ENCODE measurements at places on chromosomes 2 and 18.

- no peak for DNase-seq
Measured at GRCh38 chr2:84857566-84857965, 23.3 kb downstream of the TRABD2A start.

- DNase-seq = no peak
Measured at GRCh38 chr2:120731175-120731574, 4.5 kb upstream of the GLI2 start.

- DNase-seq = no peak
Measured at GRCh38 chr2:157181234-157181633, 76.3 kb upstream of the GALNT5 start.

GRCh38 chr2:43032213-43033015 lies 194.0 kb downstream of the ZFP36L2 start:
- DNase-seq = no peak

DNA sequence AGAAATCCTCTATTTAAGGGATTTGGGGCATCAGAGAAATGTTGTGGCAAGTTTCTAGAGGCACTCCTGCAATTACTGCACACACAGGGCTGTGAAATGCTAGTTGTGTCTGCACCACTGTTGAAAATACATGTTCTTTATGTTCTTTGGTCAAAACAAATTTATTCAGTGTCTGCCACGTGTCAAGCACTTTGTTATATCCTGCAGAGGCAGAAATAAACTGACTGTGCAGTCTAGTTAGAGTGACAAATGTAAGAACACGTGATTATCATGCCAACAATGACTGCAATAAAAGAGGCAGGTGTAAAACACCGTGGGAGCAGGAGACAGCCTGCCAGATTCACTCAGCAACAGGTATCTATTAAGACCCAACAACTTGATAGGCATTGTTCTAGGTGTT lies 423.3 kb downstream of the LRP1B start:
- no peak for DNase-seq

- DNase-seq = no peak
Measured at GRCh38 chr18:45449418-45450227, 165.7 kb upstream of the SLC14A2 start.

DNA sequence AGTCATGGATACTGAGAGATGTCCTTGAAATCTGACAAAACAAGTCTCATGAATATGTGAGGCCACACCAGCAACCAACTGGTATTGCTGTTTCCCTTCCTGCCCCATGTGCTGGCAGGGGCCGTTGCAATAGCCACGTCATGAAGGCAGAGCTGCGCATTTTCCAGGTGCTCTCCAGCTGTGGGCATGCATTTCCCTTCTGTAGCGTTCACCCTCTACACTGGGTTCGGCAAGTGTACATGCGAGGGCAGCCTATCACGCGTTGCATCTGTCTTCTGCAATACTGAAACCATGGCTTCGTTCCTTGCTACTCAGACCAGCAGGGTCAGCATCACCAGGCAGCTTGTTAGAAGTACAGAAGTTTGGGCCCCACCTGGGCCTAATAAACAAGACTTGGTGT lies 17.4 kb downstream of the ARL4C start:
- DNase-seq = no peak

- no peak for DNase-seq
Measured at GRCh38 chr2:6800553-6800952, 65.2 kb downstream of the CMPK2 start.

DNA sequence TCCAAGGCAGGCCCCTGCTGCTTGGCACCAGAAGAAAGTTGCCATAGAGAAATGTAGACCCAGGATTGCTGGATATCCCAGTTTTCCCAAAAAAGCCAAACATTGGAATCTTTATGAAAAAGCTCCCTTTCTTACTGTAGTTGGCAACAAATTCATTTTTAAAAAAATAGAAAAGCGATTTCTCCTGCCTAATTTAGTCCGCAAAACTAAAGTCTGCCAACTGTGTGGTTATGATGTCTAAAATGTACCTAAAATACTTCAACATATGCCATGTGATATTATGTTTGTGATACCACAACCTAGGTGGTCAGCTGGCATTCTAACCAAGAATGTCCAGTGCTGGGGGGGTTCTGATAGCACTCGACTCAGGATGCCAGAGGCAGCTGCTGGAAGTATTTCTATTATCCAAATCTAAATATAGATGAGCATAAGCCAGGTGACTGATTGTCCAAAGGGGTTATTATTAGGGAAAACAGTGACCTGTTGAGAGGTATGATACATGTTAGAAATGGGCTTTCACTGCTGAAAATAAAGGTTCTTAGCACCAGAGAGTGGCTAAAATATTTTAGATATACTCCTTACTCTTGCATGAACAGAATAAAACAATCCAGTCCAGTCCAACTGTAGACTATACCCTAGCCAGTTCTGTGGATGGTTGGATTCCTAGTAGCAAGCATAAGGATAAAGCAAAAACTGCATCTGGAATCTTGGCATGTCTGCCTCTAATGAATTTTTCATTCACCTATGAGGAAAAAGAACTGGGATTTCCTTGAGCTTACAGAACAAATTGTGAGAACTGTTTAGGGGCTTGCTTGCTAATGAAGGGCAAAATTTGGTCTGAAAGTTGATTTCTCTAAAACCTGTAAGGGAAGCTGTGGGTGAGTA lies 101.7 kb downstream of the STK39 start:
- DNase-seq = no peak

GRCh38 chr2:73415906-73416305 lies 30.3 kb downstream of the ALMS1 start:
- no peak for DNase-seq

GRCh38 chr2:69589973-69590652 lies 53.4 kb downstream of the AAK1 start:
- no peak for DNase-seq

DNA sequence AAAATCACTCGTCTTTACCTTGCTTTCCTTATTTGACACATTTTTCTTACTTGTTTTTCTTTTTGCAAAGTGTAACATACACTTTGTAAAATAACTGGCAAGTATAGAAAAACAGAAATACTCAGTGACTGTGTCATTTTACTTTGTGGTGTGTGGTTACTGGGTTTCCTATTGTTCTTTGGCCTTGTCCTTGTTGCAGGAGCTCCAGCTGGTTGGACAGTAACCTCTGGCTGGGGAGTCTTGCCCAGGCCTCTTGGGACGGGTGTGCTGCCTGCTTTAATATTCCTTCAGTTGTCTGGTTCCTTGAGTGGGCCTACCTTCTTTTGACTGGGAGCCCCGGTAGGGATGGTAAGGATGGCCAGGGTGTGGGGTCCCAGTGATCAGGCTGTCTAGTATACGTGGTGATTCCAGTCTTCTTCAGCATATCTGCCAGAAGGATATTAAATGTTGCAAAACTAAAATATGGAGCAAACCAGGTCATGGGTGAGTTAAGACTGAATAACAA lies 53.8 kb downstream of the RNF144A start:
- no peak for DNase-seq

DNA sequence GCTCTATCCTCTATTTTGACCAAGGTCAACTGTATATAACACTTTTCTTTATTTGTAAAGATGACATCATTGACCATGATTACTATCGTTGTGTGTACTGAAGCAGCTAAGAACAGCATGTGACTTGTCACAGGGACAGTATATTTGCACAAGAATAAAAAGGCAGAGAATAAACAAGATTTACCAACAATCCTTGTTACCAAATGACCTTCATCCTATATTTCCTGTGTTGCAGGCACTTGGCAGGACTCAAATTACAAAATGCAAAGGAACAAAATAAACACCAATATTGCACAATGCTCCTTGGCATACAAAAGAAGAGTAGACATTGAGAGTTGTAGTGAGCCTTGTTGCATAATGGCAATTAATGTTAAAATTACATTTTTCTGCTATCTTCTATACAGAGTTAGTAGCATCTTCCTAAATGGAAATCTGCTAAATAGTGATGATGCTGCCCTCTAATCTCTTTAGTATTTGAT lies 61.8 kb downstream of the RFTN2 start:
- no peak for DNase-seq

- DNase-seq = no peak
Measured at GRCh38 chr2:238505119-238505891, 78.6 kb downstream of the ASB1 start.

DNA sequence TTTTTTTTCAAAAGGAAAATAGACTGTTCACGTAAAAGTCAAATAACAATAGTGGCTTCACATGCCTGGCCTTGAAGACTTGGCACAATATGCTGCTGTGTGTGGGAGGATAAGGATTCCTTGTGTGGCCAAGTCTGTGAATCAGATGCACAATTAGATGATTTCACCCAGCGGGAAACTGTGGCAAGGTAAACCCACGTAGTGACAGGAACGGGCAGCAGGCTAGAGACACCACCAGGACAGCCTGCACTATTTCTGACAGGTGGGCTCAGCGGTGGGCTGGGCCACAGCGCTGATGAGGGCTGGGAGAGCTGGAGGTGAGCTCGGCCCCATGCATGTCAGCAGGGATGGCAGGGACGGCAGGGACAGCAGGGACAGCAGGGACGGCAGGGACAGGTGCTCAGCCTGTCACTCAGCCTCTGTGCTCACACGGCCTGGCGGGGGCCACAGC lies 21.6 kb downstream of the SNORC start:
- no peak for DNase-seq

DNA sequence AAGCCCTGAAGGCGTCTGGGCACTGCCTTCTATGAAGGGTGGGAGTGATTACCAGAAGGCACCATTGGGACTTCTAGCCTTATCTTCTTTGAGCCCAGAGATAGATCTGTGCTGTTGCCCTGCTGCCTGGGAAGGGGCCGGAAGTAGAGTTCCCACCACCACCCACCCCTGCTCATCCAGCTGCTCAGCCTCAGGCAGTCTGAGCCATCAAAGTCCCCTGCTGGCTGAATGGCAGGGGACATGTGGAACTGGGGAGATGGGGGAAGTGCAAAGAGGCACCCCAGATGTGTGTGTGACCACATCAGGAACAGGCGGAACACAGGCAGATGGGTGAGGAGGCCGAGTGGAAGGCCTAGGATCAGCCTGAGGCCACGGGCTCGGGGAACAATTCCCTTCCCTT lies 3.3 kb upstream of the WNT10A start:
- no peak for DNase-seq

GRCh38 chr2:15169326-15170069 lies 391.6 kb downstream of the NBAS start:
- DNase-seq = no peak

GRCh38 chr2:68396093-68396492 lies 31.0 kb downstream of the PLEK start:
- no peak for DNase-seq

DNA sequence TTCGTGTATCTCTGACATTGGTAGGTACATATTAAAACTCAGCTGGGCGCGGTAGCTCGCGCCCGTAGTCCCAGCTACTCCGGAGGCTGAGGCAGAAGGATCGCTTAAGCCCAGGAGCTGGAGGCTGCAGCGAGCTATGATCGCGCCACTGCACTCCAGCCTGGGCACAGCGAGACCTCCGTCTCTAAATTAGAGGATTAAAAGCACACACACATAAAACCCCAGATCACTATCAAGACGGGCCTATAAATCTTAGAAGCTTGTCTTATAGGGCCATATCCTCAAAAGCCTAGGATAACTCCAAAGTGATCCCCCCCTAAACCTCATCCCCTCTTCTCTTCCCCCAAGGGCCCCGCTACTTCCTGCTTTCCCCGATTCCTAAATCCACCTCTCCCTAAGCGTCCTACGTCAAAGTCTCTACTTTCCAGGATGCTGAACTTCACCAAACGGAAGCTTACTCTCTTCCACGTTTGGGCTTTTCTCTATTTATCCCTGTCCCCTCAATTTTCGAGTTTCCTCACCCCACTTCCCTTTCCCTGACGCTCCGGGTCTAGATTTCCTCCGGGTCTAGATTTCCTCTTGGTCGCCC lies 707 bp downstream of the KRCC1 start:
- no peak for DNase-seq

DNA sequence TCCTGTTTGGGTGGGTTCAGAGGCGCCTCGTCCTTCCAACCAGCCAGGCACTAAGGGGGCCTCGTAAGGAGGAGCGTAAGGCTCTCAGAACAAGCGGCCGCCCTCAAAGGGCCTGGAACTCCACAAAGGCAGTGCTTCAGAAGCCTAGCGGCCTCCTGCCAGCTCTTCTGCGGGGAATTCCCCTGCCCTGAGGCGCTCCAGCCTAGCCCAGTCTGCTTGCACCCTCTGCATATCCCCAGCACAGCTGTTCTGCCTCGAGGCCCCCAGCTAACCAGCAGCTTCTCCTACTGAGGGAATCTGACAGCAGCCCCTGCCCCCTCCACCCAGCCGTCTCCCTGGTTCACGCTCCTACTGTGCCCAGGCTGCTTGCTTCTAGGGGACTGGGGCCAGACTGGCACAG lies 265.9 kb downstream of the TFCP2L1 start:
- no peak for DNase-seq

- no peak for DNase-seq
Measured at GRCh38 chr18:10317864-10318690, 136.4 kb upstream of the APCDD1 start.

GRCh38 chr2:33058716-33059470 lies 112.1 kb downstream of the LTBP1 start:
- no peak for DNase-seq

DNA sequence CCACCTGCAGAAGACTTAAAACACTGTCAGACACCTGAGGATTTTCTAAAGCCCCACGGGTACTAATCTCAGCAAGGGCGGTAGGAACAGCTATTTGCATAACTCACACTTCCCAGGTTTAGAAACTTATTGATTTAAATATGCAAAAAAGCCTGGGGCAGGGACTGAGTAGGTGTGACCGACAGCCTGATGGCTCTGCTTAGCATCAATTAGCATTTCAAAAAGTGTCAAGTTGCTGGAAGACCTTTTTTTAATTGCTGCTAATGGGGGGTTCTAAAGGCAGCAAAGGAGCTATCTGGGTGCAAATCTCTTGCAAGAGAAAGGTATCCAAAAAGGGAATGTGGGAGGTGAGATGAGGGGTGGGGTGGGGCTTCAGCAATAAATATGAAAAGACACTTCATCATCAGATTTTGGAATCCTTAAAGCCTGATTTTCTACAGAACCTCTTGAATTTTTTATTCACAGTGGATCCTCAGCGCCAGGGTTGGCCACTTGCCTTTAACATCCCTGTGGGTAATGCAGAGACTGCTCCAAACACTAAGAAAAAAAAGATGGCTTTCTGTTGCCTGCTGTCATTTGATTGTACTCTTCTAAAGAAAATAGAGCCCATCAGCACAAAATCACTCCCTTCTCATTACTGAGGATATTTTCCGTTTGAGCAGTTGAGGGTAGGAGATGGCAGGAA lies 121.1 kb upstream of the RMP24 start:
- DNase-seq = no peak

DNA sequence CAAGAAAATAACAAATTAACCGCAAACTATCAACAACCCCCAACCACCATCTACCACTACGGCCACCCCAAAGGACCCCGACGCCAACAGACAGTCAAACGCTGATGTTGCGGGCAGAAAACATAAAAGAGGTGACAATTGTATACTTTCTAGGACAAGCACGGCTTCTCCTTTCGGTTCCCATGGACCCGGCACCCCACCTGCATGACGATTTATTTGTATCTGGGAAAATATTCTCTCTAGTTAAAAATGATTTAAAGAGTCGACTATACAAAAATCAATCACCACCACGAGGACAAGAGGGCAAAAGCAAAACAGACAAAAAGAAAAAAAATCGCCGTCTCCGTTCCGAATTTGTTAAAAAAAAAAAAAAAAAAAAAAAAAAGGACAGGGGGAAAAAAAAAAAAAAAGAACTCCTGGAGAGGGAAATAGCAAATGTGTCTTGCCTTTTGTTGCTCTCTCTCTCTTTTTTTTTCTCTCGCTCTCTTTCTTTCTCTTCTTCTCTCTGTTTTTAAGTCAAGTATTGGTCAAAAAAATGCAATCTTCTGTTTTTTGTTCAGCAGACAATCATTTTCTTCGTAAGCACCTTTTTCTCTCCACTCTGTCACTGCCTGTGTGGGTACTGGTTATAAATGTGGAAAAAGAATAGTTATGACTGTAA lies 3.6 kb downstream of the SIX3 start:
- DNase-seq = no peak
